K562 (cell line): ENCODE measurements at places on chromosomes 2 and 18.
A peak's percentile ranks its signal among the peaks of the same experiment; 100 is the strongest.

- no peak for DNase-seq
These were observed 142.6 kb upstream of the CYP1B1 start for GRCh38 chr2:38218591-38218991.

DNA sequence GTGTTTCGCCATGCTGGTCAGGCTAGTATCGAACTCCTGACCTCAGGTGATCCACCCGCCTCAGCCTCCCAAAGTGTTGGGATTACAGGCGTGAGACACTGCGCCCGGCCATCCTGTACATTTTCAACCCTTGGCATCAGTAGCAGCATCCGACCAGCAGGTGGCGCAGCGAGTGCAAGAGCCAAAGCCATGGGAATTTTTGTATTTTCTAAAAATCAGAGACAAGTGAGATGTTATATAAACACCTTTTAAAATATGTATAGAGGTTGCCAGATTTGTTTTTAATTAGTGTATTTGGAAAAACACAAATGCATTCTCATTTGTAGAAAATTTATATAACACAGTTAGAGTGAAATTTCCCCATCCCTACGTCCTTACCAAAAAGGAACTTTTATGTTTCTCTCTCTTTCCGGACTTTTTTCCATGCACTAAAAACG is 36.8 kb downstream of the MOGAT1 start:
- DNase-seq, result peak; percentile 35

DNA sequence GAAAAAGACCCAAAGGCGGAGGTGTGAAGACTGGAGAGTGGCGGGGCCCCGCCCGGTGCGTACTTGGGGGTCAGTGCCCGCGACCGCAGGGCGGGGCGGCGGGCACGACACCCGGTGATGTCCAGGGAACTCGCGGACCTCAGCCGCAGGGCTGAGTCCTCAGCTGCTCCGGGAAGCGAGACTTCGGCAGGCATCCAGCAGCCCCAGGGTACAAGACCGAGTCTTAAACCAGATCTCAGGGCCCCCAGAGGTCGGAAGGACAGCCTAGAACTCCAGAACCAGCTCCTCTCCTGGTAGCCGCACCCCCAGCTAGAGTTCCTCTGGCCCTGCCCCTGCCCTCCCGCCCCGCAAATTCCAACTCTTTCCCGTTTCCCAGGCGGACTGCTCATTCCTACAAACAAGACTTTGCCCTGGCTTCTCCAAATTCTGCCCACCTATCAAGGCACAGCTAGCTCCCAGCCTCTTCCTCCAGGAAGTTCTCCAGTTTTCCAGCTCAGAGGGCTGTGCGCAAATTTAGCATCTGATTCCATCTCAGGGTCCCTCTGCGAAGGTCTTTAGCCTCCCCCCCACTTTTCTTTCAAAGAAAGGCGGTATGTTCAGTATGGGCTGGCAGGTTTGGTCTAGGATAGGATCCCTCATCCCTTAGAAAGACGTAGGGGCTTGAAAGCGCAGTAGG is 26.0 kb upstream of the NOTO start:
- DNase-seq, result peak; percentile 36

- no peak for DNase-seq
These were observed 1.6 kb downstream of the MTCL1 start for GRCh38 chr18:8706791-8707555.

DNA sequence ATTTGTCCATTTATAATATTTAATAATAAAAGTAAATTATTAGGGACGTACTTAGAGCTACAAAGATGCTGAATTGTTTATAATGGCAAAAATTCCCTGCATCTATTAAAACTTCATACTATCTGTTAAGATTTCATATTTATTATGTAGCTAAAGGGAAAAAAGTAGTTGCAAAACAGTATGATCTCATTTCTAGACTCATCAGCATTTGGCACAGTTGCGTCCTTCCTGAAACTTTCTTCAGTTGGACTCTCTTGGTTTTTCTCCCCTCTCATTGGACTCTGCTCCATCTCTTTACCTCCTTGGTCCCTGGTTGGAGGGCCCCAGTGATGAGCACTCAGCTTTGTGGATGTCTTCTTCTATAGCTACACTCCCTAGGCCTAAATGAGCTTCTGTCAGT is 99.6 kb downstream of the TMEM247 start:
- no peak for DNase-seq

- no peak for DNase-seq
These were observed 481.6 kb upstream of the ACVR2A start for GRCh38 chr2:147363181-147363580.

DNA sequence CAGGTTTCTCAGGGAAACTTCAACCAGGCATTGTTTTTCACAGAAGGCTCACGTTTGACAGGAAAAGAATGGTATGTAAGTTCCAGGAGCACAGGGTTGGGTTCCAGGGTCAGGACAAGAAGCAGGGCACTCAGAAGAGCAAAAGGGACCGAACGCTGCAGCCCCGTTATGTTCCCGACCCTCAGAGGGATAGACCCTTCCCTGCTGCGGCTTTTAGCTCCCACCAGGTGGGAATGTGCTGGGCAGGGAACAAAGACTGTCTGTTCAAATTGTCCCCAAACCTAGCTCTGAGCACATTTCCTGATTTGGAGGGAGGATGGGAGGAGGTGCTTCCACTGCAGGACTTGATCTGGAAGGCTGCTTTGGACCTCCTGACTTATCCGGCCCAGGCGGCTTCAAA is 130.1 kb downstream of the RAB3GAP1 start:
- DNase-seq, result no peak

GRCh38 chr2:123164216-123164615 is 860.9 kb upstream of the CNTNAP5 start:
- DNase-seq, result no peak

DNA sequence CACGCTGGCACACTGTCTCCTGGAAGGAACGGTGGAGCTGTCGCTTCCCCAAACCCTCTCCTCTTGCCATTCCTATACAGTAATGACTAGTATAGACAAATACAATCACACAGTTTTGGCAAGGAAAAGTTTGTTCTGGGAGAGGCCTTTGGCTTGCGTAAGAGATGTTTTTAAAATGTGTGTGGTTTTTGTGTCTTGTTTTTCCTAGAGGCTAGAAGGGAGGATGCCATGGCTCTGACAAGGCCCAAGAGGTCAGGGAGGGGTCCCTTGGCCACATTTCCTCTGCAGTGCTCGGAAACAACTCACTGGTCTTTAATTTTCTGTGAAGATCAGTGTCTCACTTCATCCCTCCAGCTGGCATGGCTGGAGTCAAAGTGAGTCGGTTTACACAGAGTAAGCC is 195.9 kb downstream of the SH3RF3 start:
- DNase-seq, result no peak

GRCh38 chr18:9392726-9393125 is 58.2 kb downstream of the TWSG1 start:
- DNase-seq, result no peak

- DNase-seq, result no peak
These were observed 73.2 kb upstream of the NCKAP5 start for GRCh38 chr2:133641497-133641896.
